ENCODE measurements at places on chromosomes 11 and 22.

- no peak for DNase-seq
These were observed 26.6 kb downstream of the EMID1 start for GRCh38 chr22:29231971-29232959.

GRCh38 chr11:64316672-64317324 lies 561 bp downstream of the TRMT112 start:
- peak; percentile 71 for DNase-seq

DNA sequence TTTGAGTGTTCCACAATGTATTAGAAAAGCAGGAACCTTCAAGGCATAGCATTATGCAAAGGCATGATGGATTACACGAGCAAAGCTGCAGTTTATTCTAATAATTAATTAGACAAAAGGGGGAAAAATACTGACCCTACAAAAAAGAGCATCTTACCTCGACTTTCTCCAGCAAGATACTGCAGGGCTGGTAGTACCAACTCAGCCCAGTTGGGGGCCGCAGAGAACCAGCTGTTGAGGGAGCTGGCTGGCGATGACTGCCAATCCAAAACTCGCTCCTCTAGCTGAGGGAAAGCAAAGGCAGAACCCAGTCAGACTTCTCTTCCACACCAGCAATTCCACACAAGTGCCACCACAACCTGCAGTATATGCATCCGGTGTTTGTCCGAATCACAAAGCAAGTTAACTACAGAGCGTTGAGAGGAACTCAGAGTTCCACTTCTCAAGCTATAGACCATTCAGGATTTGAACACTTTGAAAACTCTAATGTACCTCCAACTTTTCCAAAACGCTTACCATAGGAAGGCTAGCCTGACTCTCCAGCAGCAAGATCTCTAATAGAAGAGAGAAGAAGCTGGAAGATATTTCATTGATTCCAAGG lies 13.7 kb downstream of the NFRKB start:
- peak; percentile 6 for DNase-seq

- DNase-seq = no peak
These were observed 5.8 kb upstream of the KDM2A start for GRCh38 chr11:67113231-67113721.

GRCh38 chr11:56845121-56845732 lies 96.7 kb upstream of the OR9G4 start:
- DNase-seq = no peak

DNA sequence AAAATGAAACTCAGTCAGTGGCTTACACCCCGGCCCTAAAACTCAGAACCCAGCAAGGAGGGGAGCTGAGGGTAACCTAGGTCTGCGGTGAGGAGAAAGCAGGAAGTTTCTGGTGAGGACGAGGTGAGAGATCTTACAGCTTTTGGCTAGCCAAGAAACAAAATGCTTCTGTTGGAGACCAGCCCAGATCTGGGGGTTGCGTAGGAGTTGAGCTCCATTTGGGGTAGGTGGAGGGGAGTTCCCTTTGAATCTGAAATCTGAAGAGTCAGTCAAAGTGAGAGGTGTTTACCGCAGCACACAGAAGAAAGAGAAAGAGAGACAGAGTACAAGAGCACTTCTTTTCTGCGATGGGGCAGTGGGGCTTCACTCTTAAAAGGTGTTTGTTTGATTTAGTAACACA lies 29.6 kb downstream of the EHF start:
- DNase-seq = no peak

DNA sequence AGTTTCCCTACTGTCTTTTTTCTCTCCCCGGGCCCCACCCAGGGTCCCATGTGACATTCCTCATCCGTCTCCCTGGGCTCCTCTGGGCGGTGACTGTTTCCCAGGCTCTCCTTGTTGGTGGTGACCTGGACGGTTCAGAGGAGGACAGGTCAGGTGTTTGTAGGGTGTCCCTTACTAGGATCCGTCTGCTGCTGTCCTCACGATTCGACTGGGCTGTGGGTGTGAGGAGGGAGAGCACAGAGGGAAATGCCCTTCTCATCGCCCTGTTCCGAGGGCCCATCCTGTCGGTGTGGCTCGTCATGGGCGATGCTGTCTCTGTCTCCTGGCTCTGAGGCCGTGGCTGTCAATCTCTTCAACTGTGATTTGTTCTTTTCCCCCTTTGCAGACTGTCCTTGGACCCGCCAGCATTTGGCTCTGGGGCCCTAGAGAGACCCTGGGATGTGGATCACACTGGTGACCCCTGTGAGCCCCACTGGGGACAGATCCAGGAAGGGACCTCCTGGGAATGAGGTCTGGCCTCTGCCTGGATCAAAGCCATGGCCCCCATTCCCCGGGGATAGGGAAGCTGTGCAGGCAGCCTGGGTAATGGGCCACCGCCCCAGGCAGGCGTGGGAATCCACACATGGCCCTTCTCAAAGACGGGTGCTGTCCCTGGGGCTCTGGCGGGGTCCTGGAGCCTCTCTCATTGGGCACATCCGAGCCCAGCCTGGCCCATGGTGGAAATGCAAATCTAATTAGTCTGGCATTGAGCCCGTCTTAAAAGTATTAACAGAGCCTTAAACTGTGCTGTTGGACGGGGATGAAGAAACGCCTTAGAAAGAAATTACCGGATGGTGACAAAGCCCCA lies 46.8 kb upstream of the KCNQ1OT1 start:
- DNase-seq = no peak

- no peak for DNase-seq
These were observed 718 bp downstream of the LTBP3 start for GRCh38 chr11:65557280-65558001.

DNA sequence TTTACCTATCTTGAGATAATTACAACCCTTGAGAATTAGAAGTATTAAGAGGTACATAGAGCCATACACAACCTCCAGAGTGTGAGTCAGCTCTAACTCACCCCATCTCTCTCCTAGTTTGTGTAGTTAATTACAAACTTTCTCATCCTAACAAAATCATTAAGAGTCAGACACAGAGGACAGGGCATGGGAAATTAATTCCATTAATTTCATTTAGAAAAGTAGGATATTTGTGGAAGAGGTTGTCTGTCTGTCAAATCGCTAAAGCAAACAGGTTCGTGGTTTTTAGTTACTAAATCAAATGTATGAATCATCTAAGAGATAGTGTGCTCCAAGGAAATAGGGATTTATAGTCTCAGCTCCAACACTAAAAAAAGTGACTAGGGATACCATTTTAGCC lies 1261.4 kb upstream of the TENM4 start:
- no peak for DNase-seq

DNA sequence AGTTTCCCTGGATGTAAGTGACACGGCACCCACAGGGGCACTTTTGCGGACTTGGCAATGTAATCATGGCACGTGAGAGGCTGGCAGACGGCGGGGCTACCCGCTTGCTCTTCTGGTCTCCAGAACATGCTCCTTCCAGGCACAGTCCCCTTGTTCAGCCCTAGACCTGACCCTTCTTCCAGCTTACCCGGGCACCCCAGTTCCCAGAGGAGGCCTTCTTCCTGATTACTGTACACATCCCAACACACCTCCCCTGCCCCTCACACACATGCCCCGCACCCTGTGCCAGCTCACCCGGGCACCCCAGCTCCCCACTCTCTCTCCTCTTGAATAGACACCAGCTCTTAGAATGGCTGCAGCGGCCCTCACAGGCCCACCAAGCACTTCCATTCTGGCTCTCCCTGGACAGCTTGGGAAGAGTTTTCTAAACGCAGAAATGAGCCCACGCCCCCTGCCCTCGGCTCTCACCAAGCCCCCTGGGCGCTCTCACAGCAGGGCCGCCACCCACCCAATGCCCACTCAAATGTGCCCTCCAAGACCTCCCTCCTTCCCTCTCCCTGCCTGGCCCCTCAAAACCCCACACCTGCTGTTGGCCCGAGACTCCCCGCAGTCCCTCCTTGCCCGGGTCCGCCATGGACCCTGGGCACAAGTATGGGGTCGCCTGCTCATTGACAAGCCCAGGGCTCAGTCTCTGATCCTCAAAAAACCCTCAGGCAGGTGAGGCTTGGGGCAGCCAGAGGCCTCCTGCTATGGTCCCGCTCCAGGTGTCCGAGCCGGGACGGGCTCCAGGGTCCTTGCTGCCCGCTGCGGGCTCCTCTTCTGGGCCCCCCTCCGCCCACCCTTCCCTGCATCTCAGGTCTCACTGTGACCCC lies 88.5 kb downstream of the WNT7B start:
- DNase-seq = no peak

DNA sequence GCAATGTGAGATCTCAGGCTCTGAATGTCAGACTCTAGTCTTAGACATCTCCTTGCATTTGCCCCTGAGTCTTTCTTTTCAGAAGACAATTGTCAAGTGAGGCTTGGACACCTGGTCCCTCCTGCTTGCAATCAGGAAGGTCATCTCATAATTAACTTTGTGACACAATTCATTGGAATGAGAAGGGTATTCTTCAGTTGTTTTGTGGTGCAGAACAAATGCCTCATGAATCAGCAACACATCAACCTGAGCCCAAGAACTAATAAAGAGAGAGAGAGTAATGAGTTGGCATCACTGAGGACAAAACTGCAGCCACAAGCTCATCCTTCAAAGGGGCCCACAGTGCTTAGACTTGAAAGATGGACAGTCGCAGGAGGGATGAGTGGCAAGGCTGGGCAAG lies 375.8 kb downstream of the INSC start:
- no peak for DNase-seq

GRCh38 chr11:112344040-112344413 lies 83.4 kb upstream of the PLET1 start:
- DNase-seq = no peak

- DNase-seq = no peak
These were observed 135.8 kb downstream of the SNX19 start for GRCh38 chr11:130780437-130780836.

GRCh38 chr11:128747728-128748148 lies 53.9 kb downstream of the FLI1 start:
- no peak for DNase-seq
